Activated T-cell treated with anti-CD3 and anti-CD28 coated beads, Interleukin-2, amount 50 U/mL, for 4 hours (primary cell): ENCODE measurements at places on chromosomes 2 and 18. TPM values are rescaled to one million over a fixed set of nuclear protein-coding genes. Genes with fewer than 3 reads are reported as not detected.

The UPP2 gene
- not detected for total RNA-seq

The PTPN2 gene
- 77.6 TPM for total RNA-seq

The CNDP1 gene
- total RNA-seq = 0.49 TPM

The AOX1 gene
- 0.63 TPM for total RNA-seq

The MCFD2 gene
- total RNA-seq = 50.8 TPM

The GATA6 gene
- 0.08 TPM for total RNA-seq

The MAB21L4 gene
- total RNA-seq = not detected

The CGREF1 gene
- total RNA-seq = 2.6 TPM

The ADAM23 gene
- total RNA-seq = 1.2 TPM

The TGFA gene
- total RNA-seq = 0.68 TPM

The KIF3C gene
- total RNA-seq = 2.2 TPM

The SP140 gene
- total RNA-seq = 50.6 TPM

The UGT1A1 gene
- total RNA-seq = not detected

The NGEF gene
- total RNA-seq = 0.37 TPM

The NYAP2 gene
- not detected for total RNA-seq

The ZNF521 gene
- 0.33 TPM for total RNA-seq

The ZDBF2 gene
- total RNA-seq = 6.3 TPM

The VWC2L gene
- total RNA-seq = not detected

The VWA3B gene
- not detected for total RNA-seq
